ENCODE measurements at places on chromosomes 11 and 22.

DNA sequence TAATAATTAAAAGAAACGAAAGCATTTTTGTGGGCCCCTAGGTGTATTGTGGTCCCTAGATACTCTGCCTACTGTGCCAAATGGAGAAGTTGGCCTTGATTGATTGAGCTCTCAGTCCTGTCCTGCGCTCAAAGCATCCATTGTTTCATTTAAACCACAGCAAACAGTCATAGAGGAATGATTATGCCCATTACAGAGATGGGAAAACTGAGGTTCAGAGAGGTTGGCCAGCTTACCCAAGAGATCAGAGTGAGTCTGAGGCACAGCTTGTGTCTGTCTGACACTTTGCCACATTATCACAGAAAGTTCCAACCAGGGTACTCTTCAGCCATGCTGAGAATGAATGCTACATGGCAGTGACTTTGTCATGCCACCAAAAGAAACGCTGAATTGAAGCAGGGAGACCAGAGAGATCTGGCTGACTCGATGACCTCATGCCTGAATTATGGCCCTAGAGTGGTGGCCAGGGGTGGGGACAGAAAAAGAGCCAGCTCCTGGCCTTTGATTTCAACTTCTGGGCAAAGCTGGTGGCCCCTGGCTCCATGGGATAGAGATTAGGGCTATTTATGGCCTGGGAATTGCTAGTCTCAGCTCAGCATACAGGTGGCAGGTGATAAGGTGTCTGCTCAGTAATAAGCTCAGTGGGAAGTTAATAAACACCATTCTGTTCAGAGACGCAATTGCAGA, 180.5 kb downstream of the MIAT start:
- no peak for DNase-seq

GRCh38 chr11:23948851-23949250, 548.0 kb upstream of the LUZP2 start:
- DNase-seq: no peak

DNA sequence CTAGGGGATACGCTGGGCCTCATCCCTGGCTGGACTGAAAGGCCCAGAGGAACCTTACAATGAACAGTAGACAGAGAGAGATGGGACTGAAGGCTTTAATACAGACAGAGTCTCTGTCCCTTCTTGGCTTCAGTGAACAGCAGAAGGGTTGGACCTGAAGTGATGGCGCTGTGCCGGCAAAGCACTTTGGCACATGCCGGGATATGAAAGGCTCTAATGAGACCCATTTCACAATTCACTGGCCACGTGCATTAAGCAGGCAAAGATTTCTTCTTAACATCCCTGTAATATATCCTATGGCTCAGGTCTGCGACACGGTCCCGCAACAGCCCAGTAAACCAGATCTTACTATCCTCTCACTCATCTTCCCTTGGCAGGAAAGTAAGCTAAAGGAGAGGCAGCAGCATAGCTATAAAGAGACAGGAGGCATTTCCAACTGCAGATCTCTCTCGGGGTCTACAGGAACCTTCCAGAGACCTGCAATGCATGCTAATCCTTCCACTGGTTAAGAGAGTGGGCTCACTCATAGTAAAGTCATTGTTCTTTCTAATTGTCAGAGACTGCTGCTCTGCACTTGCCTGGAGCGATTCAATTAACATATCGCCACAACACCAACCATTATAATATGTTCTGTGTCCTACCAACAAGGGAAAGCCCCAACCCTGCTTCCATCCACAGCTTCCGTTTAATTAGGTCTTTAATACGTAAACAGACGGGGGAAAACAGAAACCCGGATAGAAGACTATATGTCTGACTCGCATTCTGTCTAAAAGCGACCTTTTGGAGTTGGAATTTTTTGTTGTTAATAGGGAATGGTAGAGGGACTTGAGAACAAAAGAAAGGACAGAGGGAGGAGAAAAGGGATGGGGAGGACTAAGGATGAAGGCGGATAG, 1179.0 kb downstream of the LRRC4C start:
- DNase-seq: no peak

- peak; percentile 25 for DNase-seq
These were observed 6.6 kb downstream of the APOL4 start for GRCh38 chr22:36194971-36195370.

DNA sequence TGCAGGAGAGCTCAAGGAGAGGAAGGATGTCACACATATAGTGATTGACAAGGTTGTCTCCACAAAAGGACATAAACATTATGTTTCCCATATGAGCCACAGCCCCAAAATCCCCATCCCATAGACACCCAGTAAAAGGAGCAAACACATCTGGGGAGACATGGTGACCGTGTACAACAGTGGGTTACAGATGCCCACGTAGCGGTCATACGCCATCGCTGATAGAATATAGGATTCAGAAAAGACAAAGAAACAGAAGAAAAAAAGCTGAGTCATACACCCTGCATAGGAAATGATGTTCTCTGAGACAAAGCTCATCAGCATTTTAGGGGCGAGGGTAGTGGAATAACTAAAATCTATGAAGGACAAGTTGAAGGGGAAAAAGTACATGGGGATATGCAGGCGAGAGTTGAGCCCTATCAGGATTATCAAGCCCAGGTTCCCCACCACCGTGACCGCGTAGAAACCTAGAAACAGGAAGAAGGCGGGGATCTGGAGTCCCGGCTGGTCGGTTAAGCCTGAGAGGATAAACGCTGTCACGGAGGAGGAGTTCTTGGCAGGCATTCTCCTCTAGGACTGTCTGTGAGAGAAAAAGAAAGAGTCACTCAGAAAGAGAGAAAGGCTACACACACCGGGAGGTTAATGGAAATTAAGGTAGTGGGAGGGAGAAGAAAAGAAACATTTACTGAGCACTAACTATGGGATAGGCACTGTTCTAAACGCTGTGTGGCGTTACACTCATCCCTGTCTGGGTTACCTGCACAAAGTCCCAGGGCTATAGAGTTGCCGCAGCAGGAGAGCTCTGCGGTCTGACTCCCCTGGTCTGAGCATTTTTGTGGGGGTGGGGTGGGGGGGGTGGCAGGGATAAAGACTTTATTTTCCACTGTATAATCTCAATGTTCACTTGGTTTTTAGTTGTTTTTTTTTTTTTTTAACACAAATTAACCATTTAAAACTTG, 36.1 kb upstream of the OR8B8 start:
- peak; percentile 19 for DNase-seq

DNA sequence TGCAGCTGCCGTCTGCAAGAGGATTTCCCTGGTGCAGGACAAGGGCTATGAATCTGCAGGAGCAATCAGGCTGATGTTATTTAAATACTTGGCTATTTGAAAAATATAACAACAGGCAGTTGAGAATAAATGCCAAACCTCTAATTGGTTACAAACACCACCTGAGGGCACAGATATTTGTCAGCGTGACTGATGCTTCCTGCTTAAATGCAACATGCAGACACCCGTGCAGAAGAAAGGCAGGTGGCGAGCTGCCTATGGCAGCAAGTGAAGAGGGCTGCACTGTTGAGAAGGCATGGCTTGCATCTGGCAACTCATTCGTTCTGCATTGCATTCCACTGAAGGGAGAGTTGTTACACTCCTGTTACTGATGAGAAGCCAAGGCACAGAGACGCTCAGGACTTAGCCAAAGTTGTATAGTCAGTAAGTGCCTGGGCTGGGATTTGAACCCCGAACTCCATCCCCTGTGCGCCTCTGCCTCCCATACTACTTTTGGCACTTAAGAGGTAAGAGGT, 350.6 kb downstream of the TENM4 start:
- DNase-seq: no peak

- no peak for DNase-seq
These were observed 98.2 kb downstream of the RDX start for GRCh38 chr11:110198031-110198729.

GRCh38 chr11:119113716-119114115, 6.6 kb downstream of the C2CD2L start:
- no peak for DNase-seq

DNA sequence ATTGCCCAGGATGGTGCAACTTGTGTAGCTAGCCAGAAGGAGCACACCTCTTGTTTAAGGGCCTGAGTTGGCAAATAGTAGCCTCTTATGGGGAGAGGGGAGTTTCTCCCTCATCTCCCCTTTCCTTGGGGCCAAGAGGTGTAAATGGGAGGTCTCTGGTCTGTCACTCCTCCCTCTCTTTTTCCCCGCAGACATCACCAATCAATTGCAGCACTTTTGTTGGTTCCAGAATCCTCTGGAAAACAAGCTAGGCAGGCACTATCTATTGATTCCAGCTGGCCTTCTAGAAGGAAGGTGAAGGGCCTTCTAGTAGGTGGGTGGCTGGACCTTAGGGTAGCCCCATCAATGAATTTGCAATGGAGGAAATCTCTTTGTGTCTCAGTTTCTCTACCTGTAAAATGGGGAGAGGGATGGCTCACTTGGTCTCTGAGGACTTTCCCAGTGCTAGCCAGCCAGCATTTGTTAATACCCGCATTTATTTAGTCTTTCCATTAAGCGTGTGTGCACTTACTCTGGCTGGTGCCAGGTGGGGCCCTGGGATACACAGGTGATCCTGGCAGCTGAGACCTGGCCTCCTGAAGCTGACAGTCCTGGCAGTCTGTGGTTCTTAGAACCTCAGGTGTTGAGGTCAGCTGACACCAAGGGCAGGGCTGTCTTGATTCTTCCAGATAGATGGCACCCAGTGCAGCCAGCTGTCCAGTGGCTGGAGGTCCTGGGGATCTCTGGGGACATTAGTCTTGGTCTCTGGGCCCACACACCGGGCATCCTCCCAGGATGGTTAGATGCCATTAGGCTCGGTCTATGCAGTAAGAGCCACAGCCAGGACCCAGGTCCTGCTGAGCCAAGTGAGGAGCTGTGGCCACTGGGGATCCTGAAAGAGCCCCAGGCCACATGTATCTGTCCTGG, 51.7 kb downstream of the TSPAN18 start:
- no peak for DNase-seq

DNA sequence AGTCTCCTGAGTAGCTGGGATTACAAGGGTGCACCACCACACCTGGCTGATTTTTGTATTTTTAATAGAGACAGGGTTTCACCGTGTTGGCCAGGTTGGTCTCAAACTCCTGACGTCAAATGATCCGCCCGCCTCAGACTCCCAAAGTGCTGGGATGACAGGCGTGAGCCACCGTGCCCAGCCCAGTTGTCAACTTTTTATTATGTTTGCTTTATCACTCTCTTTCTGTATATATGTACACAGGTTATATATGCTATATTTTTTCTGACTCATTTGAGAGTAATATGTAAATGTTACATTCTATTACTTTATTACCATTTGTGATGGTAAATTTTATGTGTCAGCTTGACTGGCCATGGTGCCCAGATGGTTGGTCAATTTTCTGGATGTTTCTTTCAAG, 18.9 kb upstream of the DNAJB13 start:
- DNase-seq: no peak

DNA sequence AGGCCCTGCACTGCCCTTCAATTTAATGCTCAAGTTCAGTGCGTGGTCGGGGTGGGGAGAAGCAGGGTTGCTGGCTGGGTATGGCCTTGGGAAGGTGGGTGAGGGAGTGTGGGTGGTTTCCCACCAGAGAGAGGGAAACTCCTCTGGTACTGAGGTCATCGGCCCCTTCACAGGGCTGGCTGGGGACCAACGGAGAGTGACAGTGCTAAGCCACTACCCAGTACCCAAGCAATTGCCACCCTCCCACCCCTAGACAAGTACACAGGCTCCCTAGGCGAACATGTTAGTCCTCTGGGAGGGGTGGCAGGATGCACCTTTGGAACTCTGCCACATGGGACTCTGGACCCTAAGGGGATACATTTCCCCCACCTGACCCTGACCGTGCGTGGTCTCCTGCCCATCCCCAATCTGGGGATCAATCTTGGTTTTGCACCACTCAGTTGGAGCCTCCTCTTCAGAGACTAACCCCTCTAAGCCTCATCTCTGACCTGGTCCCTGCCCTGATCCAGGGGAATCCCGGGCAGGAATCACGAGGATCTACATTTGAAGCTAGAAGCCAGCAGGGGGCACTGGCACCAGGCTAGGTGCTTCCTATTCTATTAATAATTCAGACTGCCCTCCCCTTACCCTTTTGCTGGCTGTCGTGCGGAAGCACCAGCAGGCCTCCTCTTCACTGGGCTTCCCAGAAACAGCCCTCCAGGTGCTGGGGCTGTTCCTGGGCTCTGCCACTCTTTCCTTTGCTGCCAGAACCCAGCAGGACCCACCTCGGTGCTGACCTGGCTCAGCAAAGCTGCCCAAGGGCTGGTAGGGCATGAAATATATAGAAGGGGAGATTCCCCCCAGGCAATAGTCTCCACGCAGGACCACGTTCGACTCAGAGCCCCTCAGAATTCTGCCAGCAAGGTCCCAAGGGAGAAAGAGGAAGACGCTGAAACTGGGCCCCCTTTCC, 377.7 kb downstream of the TENM4 start:
- DNase-seq: no peak

GRCh38 chr11:124832571-124832970, 32.4 kb upstream of the MSANTD2 start:
- DNase-seq: no peak

- DNase-seq: peak; percentile 35
These were observed 24.3 kb upstream of the ADA2 start for GRCh38 chr22:17243524-17243923.

GRCh38 chr11:8126649-8127289, 42.1 kb downstream of the RIC3 start:
- no peak for DNase-seq

DNA sequence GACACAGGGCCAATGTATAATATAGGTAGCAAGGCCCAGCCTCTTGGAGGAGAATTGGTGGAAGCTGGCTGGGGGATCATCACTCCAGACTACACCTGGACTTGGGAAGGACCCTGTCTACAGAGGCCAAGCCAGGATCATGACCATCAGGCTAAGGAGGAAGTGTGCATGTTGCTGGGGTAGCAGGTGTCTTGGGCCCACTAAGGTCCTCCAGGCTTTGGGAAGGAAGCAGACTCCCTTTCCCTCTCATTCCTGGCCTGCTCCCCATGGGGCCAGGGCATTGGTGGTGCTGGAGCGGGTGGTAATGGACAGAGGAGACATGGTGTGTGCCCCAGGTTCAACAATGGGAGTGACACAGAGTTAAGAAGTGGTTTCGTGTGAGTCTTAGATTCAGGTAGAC, 16.0 kb upstream of the TUB start:
- no peak for DNase-seq

DNA sequence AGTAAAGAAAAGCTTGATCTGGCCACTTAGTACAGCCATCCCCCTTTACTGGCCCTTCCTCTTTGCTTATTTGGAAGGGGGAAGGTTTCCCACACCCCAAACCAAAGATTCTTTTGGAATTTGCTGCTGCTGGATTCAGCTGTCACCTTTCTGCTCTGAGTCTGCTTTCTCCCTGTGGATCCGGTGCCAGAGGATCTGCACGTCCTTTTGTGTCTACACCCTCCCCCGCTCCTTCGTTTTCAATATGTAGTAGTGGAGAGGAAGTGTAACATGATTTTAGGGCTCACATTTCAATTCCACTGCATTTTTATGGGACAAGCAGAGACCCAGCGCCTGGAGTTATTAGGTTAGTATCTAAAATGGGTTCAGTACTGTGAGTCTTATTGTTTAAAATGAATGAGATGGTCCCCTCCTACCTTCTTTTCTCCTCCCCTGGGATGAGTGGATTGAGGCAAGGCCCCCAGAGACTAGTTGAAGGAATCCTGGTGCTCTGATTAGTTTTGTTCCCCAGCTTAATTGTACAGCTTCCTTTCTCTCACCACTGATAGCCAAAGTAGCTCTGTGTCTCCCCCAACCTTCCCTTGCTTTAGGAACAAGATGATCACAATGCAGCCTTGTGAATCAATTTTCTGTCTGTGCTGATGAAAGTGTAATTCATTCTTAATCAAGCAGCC, 30.5 kb upstream of the CABP7 start:
- no peak for DNase-seq

Measured in T-helper 2 cell treated with Interferon-gamma antibody and Interleukin-4, amounts not matched to agents 5 μg/mL and 100 μg/mL, for 36 hours (primary cell).